ENCODE measurements at places on chromosomes 5 and 9. TPM values are rescaled to one million over a fixed set of nuclear protein-coding genes. Genes with fewer than 3 reads are reported as not detected.

DNA sequence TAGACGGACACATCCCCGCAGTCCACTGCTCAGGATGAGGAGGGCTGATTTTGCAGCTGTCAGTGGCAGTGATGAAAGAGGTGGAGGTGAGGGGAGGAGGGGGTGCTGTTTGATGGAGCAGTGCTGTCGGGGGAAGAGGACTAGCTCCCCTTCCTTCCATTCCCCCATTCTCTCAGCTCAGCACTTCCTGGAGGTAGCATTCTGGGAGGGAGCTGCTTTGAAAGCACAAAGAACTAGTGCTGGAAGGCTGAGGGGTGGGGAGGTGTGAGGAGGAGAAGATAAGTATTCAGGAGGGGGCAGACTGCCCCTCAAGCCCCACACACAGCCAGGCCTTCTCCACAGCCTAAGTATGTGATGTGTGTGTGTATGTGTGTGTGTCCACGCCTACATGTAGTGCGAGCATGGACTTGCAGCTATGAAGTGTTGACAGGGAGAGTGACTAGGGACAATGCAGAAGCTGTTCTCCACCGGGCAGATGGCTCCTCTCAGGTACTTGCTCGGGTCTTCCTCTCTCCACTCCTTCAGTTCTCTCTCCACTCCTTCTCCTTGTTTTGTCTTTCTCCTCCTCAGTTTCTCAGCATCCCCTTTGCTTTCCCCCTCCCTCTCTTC lies 65.5 kb upstream of the HSPA9 start:
- DNase-seq = no peak

GRCh38 chr5:54807421-54807820 lies 178.0 kb downstream of the ESM1 start:
- DNase-seq = peak; percentile 90

GRCh38 chr5:95591490-95591901 lies 28.4 kb upstream of the GPR150 start:
- peak; percentile 72 for DNase-seq

DNA sequence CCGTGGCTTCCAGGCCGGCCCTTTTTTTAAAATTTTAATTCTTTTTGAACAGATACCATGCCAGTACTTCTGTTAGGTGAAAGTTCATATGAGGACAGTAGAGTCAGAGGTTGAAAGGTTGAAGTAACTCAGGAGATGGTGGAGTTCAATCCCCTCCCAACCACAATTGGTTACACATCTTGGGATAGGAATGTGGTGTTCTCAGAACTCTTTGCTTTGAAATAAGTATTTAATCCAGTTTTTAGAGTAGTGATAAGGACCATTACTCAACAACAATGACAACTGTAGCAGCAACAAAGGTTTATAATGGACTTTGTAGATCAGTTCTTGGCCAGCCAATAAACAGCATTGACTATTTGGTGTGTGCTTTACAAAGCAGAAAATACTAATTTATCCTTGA lies 116.0 kb downstream of the ARHGAP26 start:
- peak; percentile 57 for DNase-seq

The PCA3 gene
- total RNA-seq = not detected

The ZNF462 gene
- 98.4 TPM for total RNA-seq

DNA sequence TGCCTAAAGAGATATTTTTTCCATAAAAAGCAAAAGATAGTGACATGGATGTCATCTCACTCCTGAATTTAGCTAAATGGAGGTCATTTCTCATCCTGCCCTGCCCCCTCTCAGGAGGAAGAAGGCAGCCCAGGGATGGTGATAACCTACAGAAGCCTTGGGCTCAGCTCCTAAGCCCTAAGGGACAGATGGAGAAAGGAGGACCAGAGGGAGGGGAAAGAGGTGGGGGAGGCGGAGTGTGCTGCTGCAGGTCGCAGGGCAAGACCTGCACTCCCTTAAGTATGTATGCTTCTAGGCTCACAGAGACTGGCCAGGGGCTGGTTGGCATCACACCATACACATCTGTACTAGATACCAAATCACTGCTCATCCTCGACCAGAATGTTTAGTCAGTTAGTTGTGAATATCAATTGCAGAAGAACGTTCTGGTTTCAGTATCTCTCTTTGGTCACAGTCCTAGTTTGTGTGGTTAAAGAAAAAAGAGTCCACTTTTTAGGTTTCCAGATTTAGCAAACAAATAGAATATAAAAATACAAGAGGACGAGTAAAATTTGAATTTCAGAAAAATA lies 18.4 kb upstream of the CDKN2AIPNL start:
- DNase-seq = no peak

- no peak for DNase-seq
Measured at GRCh38 chr9:14296495-14297113, 17.3 kb downstream of the NFIB start.

The PCDHB5 gene
- 8.7 TPM for total RNA-seq

The NMUR2 gene
- not detected for total RNA-seq

DNA sequence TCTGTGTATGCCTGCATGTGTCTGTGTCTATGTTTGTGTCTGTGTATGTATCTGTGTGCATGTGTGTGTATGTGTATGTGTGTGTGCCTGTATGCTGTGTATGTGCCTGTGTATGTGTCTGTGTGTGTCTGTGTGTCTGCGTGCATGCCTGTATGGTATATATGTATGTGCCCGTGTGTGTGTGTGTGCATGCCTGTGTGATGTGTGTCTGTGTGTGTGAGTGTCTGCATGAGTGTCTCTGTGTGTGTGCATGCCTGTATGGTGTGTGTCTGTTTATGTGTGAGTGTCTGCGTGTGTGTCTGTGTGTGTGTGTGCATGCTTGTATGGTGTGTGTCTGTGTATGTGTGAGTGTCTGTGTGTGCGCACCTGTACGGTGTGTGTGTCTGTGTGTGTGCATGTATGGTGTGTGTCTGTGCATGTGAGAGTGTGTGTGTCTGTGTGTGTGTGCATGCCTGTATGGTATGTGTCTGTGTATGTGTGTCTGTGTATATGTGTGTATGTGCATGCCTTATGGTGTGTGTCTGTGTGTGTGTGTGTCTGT lies 137.1 kb upstream of the IRX2 start:
- DNase-seq = no peak

The TLN1 gene
- 525 TPM for total RNA-seq

The FCN1 gene
- total RNA-seq = not detected

DNA sequence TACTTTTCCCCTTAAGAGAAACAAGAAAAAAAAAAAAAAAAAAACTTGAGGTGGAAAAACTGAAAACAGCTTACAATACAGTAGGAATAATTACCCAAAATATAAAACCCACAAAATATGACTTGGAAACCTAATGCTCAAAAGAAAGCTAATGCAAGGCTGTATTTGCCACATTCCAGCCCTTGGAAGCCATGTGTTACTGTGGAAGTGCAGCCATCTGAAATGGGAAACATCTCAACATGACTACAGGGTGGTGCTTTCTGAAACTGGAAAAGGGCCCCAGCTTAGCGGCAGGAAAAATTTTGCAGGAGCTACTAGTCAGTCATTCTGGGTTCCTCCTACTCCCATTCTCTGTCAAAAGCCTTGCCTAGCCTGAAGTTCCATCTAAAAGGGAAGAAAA lies 20.4 kb downstream of the CDK5RAP2 start:
- no peak for DNase-seq

The CMYA5 gene
- 1.5 TPM for total RNA-seq

DNA sequence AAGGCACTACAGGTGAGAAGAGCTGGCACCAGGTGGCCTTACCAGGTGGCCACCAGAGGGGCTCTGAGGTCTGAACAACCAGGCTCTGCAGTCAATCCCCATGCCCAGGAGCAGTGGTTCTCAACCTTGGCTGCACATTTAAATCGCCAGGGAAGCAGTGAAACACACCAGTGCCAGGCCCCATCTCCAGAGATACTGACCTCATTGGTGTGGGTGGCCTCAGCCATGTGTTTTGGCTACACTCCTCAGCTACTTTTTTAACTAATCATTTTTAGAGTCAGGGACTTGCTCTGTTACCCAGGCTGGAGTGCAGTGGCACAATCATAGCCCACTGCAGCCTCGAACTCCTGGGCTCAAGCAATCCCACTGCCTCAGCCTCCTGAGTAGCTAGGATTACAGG lies 56.0 kb downstream of the GABBR2 start:
- DNase-seq = no peak

The SPACA9 gene
- 3.9 TPM for total RNA-seq

The GCNT4 gene
- total RNA-seq = 9.0 TPM

GRCh38 chr9:71774920-71775319 lies 6.6 kb upstream of the CEMIP2 start:
- DNase-seq = no peak

The SPOUT1 gene
- total RNA-seq = 19.5 TPM

- DNase-seq = no peak
Measured at GRCh38 chr9:80407220-80407619, 835.5 kb downstream of the TLE4 start.

The RPS23 gene
- total RNA-seq = 1,683 TPM

GRCh38 chr5:71700803-71701202 lies 18.3 kb upstream of the CARTPT start:
- DNase-seq = no peak

The ZBTB6 gene
- total RNA-seq = 8.5 TPM

The PLAC8L1 gene
- 2.7 TPM for total RNA-seq

DNA sequence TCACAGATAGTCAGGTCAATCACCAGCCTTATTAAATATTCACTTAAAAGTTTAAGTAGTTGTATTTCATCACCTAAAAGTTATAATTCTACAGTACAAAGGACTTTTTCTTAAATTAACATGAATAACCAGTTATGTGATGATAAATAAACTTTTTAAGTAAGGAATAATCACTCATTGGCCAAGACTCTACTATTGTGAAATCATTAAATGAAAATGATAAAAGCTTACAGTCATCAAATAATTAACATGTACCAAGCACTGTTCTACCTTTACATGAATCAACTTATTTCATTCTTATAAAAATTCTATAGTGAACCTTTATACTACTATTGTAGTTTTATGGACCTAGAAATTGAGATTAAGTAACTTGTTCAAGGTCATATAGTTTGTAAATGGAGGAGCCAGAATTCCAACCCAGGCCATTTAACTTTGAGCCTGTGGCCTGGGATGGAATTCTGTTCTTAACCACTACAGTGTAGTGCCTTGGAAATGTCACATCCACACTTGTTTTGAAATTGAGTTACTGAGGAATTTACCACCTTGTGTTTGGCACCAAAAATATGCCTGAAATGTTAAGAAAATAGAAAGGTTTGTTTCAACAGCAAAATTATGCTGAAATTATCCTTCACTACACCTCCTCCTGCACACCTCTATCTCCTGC lies 32.8 kb upstream of the MSANTD3 start:
- no peak for DNase-seq
